GM04503 (cell line): ENCODE measurements at places on chromosomes 7 and 10.
A peak's percentile ranks its signal among the peaks of the same experiment; 100 is the strongest.

- peak; percentile 28 for DNase-seq
These were observed 1361.7 kb downstream of the XPNPEP1 start for GRCh38 chr10:108561649-108562048.

DNA sequence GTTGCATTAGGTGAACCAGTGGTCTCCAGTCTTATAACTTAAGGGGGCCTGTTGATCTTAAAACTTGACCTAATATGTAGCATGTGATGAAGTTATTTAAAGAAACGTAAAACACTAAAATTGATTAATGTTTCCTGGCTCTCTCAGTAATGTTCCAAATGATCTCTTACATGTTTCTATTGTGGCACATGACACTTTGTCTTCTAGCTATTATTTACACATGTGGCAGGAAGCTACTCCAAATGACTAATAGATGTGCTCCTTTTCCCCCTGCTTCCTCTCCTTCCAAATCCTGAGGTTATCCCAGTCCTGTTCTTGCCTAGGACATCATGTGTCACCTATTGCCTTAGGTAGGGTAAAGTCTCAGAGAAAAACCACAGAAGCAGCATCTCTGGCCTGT, 89.4 kb downstream of the FAS start:
- DNase-seq: no peak

DNA sequence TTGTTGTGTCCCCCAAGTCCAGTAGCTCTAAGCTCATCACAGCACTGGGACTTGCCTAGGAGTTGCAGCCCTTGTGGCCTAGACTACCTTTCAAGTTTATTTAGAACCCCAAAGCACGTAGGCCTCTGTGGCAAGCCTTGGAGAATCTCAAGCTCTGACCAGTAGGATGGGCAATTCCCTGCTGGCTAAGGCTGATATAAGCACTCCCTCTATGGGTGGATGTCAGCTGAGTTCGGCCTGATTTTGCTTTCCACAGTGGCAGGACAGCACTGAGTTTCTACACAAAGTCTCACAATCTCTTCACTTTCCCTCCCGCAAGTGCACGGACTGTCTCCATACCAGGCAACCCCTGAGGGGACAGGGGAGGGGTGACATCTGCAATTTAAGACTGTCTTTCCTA, 886.4 kb upstream of the LRRN3 start:
- no peak for DNase-seq

DNA sequence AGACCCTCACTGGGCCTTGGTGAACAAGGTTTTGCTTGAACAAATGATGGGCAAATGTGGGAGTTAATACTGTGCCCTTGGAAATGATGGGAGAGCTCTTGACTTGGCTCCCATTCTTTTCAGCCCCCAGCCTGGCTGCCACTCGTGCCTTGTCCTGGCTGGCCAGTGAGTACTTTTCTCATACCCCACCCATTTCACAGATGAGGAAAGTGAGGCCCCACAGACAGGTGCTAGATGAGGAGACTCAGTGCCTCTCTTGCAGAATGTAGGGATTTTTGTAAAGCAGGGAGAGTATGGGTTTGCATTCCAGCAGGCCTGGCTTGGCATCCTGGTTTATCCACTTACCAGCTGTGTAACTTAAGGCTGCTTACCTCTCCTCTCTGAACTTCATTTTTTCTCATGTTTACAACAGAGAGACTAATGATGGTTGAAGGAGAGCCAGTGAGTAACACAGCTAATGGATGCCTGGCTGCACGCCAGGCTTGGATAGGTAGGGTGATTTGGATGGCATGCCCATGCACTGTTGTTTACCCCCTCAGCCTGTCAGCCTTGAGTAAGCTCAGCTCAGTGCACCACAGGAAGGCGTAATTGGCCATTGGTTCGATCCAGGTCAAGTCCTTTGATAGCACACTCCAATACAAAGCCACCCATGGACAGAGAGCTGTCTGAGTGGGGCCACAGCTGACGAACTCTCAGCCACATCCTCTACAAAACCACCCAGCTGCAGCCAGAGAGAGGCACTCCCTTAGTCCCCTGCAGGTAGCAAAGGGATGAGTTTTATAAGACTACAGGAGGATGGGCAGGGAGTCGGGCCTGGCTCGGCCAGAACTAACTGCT, 436.8 kb downstream of the RPS24 start:
- DNase-seq: no peak

GRCh38 chr7:151003572-151003971, 12.8 kb downstream of the NOS3 start:
- DNase-seq: no peak

GRCh38 chr10:121330563-121330962, 267.7 kb downstream of the FGFR2 start:
- no peak for DNase-seq

GRCh38 chr7:142176901-142177300, 65.4 kb downstream of the MGAM2 start:
- DNase-seq: no peak

- no peak for DNase-seq
These were observed 37.7 kb downstream of the ZMIZ1 start for GRCh38 chr10:79106256-79107050.

GRCh38 chr10:80436446-80437098, 17.5 kb upstream of the TSPAN14 start:
- DNase-seq: no peak

GRCh38 chr7:112001091-112001826, 204.9 kb downstream of the DOCK4 start:
- DNase-seq: peak; percentile 33

GRCh38 chr10:75957314-75958120, 526.1 kb downstream of the LRMDA start:
- no peak for DNase-seq

- DNase-seq: peak; percentile 73
These were observed 16.5 kb upstream of the PLAU start for GRCh38 chr10:73894245-73894971.

- DNase-seq: no peak
These were observed 72.1 kb downstream of the ADCY1 start for GRCh38 chr7:45646207-45646821.

DNA sequence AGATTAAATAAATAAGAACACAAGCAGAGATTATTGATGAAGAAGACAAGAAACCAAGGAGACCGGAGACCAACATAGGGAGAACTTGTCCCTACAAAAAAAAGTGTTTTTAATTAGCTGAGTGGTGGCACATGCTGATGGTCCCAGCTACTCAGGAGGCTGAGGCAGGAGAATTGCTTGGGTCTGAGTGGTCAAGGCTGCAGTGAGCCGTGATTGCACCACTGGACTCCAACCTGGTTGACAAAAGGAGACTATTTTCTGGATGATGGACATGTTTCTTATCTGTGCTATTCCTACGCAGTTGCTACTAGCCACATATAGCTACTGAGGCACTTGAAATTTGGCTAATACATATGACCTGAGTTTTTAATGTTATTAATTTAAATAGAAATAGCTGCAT, 9.7 kb downstream of the IKZF5 start:
- no peak for DNase-seq

DNA sequence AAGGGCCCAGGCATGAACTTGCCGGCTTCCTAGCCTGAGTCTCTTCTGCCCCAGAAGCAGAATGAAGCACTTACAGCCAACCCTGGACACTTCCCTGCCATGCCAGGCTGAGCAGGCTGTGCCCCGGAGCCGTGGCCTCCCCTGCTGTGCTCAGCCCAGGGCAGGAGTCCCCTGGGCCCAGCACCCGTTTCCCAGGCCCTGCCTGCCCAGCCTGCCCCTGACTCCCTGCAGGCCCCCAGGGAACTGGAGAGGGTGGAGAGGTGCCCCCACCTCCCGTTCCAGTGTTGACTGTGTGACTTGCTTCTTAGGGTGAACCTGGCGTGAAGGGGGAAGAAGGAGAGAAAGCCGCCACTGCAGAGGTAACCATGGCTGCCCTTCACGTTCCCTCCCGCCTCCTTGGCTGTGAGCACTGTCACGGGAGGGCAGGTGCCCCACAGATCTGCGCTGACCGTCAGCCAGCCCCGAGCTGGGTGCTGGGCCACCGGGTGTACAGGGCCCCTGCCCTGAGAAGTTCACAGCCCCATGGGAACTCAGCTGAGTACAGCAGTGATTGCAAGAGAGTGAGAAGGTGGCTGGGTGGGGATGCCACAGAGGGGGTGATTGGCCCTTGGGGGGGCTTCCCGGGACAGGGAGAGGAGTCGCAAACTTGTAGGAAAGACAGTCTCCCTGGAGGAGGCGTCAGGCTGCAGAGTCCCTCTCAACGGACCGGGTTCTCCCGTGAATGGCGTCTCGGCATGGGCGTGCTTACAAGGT, 75.9 kb downstream of the MYL10 start:
- DNase-seq: no peak

DNA sequence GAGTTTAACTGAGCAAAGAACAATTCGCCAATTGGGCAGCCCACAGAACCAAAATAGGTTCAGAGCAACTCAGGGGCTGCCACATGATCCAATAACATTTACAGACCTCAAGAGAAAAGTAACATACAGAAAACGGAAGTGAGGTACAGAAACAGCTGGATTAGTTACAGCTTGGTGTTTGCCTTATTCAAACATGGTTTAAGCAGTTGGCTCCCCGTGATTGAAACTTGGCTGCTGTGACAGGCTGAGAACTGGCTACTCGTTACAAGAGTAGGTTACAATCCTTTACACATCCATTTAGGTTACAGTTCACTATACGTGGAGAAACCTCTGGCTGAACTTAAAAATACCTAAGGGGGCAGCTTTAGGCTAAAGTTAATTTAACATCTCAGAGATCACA, 673.1 kb upstream of the PHF14 start:
- no peak for DNase-seq

DNA sequence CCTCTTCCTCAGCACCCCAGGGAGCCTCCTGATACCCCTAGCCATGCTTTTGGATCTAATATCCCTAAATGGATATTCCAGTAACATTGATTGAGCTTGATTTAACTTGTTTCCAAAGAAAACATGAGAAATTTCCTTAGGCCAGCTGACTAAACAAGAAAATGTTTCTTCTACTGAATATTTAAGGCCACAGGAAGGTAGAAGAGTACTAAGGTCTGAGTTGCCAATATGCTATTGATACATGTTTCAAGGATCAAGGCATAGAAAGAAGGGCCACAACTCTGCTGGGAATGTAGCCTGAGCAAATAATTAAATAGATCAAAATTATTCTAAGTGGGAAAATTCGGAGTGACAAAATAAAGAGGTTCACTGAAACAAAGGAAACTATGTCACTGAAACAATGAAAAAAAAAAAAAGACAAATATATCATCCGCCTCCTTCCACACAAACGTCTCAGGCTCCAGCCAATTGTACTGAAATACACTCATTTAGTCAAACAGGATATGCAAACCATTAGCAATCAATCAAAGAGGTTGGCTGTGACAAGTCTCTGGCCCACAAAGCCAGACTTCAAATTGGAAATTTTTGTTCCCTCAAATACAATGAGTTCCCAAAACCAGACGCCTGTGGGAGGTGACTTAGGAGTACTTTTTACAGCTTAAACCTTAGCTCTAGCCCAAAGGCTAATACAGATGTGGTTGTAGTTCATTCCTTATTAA, 396.2 kb downstream of the HTR7 start:
- DNase-seq: no peak

GRCh38 chr10:33195608-33196376, 138.7 kb downstream of the NRP1 start:
- no peak for DNase-seq

- no peak for DNase-seq
These were observed 92.2 kb upstream of the PPIF start for GRCh38 chr10:79255007-79255507.

DNA sequence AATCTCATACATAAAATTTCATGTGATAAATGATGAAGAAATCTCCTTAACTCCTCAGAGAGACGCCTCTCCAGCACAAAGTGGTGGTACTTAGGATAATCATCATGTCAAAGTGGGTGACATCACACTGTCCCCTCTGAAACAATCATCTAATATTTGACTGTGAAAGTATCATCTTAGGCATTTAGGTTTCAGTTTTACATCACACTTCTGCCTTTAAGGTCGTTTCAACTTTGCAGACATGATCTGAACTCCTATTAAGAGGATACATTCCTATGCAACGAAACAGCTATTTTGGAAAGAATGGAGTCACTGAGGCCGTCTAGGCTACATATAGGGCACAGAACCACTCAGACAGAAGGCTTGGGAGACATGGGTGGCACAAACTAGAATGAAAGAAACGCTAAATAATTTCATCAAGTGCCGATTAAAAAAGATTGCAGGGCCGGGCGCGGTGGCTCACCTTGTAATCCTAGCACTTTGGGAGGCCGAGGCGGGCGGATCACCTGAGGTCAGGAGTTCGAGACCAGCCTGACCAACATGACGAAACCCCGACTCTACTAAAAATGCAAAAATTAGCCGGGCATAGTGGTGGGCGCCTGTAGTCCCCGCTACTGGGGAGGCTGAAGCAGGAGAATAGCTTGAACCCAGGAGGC, 2.0 kb downstream of the VOPP1 start:
- no peak for DNase-seq

- DNase-seq: no peak
These were observed 90.8 kb downstream of the JMJD1C start for GRCh38 chr10:63374991-63375390.

- no peak for DNase-seq
These were observed 2.4 kb downstream of the GATA3 start for GRCh38 chr10:8056871-8057331.

DNA sequence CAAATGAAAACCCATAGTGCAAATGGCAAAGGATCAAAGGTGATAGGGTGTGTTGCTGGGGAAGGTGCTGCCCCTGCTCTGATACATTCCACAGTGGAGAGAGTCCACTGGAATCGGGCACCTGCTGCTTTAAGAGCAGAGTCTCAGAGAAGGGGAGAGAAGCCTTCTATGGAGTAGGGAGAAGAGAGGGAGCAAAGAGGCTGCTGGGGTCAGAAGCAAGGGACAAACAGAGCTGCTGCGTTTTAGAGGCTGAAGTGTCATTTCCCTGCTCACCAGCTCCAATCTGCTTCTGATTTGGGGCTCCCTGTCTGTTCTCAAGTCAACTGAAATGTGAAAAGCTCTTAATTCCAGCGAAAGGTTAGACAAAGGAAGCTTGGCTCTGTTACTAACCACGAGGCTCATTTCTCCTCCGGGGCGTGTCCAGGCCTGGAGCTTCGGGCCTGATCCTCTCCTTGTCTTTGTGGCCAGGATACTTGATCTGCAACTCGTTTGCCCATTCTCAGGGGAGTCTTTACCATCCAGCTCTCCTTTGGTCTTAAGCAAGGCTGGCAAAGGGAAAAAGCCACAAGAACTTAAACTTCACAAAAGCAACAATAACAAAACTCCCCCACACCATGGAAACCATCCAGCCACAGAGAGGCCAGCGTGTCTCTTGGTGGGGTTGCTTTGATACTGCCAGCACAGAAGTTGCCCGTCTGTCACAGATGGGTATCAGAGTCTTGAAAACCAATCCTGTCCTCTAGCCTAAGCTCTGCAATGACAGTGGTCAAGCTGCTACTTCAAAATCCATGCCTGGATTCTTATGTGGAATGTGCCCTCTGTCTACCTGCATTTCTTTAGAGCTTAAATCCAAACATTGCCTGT, 692.6 kb downstream of the SUGCT start:
- DNase-seq: peak; percentile 75
